ENCODE measurements at places on chromosomes 3 and 15. TPM values are rescaled to one million over a fixed set of nuclear protein-coding genes. Genes with fewer than 3 reads are reported as not detected.

Gene KIF7
- 14.0 TPM for total RNA-seq

Gene IGF2BP2
- 114 TPM for total RNA-seq

Gene ADGRG7
- not detected for total RNA-seq

Gene RAB8B
- total RNA-seq: 47.8 TPM

Gene EPHA6
- 2.8 TPM for total RNA-seq

Gene SPATA12
- 0.19 TPM for total RNA-seq

Gene FANCD2OS
- total RNA-seq: not detected

Gene ZNF662
- not detected for total RNA-seq

Gene CCRL2
- total RNA-seq: not detected

GRCh38 chr15:72764656-72765055, 18.9 kb downstream of the ADPGK start:
- no peak for DNase-seq

GRCh38 chr15:70008697-70009290, 88.9 kb downstream of the TLE3 start:
- no peak for DNase-seq

DNA sequence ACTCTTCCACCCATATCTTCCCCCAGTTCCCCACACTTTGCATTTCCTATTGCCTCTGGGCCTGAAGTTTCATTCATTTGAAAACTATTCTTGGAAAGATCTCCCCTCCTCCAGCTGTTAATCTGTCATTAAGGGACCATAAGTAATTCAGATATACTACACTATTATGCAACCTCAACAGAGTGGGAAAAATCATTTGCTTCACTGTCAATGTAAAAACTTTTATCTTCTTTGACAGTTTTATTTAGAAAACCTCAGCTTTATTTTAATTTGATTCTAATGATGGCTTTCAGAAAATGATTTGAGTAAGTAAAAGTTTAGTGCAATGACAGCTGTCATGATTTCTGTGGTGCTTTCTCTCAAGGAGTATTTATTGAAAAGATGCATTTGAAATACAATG, 435.3 kb upstream of the KCNMB2 start:
- no peak for DNase-seq

- no peak for DNase-seq
Measured at GRCh38 chr3:124282751-124283651, 291.1 kb upstream of the ROPN1 start.

GRCh38 chr15:99619712-99620111, 53.9 kb downstream of the MEF2A start:
- DNase-seq: no peak

- no peak for DNase-seq
Measured at GRCh38 chr3:156582532-156583183, 27.7 kb upstream of the SSR3 start.

DNA sequence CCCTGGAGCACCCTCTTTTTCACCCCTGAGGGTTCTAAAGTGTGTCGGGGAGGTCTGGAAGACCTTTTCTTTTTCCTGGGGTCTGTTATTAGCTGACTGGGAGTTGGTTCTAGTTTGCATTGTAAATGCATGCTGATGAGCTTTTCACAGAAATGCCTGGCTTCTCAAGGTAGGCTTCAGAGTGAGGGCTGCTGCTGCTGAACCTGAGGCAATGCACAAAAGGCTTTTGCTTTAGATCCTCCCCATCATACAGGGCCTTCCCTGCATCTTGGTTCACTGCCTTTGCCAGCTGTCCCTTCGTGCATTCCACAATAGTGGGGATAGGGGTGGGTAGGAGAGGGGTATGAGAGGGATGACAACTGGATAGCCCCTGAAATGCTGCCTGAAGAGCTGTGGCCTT, 46.6 kb downstream of the FAH start:
- DNase-seq: peak; percentile 44

- no peak for DNase-seq
Measured at GRCh38 chr3:148400754-148401153, 296.9 kb upstream of the AGTR1 start.

DNA sequence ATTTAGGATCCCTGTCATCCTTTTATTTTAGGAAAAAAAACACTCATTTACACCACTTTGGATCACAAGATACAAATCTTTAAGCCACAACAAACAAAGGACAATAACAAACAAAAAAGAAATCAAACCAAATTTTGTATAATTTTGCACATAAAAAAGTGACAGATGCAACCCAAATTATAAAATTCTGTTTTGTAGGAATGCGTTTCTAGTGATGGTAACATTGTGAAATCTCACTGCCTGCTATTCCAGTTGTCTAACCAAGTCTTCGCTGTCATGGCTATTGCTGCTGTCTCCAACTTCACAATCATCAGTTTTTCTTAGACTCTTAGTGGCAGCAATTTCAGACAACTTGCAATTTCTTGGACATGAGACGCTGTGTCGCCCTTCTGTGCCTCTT, 58.3 kb upstream of the ARL6 start:
- no peak for DNase-seq

- no peak for DNase-seq
Measured at GRCh38 chr3:146203776-146204175, 42.8 kb upstream of the PLOD2 start.

GRCh38 chr15:78422571-78423340, 15.3 kb upstream of the IREB2 start:
- peak; percentile 47 for DNase-seq

DNA sequence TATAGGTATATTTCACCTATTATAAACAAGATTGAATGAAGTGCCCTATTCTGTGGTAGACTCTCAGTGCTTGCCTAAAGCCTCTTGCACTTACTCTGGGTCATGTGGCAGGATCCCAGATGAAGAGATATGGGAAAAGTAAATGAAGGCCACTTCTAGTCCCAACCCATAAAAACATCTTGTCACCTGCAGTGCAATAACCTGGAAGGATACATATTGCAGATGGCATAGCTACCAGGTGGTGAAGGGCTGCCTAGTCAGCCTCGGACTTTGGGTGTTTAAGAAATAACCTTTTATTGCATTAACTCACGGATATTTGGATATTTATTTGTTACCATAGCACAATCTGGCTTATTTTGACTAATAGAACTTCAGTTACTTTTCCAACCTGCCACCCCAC, 367.1 kb downstream of the UNC13C start:
- DNase-seq: no peak

GRCh38 chr3:195508185-195508584, 34.9 kb downstream of the PPP1R2 start:
- DNase-seq: no peak

DNA sequence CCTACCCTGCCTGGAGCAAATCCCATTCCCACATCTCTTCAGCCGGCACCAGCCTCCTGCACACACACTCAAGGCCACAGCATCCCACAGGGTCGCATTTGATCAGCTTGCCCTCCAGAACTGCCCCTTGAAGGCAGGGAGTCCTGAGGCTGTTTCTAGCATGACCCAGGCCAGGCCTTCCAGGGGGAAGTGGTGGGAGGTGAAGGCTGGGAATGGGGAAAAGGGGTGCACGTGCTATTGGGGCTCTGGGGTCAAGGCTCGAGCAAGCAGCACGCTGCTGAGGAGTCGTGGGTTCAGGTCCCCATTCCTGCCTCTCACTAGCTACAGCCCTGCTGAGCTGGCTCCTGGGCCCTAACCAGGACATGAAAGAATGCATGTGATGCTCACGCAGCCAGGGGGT, 24.9 kb downstream of the SEMA7A start:
- DNase-seq: no peak

DNA sequence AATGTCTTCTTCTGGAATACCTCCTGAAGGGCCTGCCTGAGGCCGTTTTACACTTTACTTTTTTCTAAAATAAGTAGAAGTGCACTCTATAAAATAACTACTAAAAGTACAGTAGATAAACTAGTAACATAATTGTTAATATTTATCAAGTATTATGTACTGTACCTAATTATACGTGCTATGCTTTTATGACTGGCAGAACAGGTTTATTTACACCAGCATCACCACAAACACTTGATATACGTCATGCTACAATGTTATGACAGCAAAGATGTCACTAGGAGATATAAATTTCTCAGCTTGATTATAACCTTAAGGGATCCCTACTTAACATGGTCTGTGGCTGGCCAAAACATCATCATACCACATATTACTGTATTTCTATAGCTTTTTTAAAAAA, 29.4 kb downstream of the DLG1 start:
- DNase-seq: no peak

Measured in H1 (cell line).